ENCODE measurements at places on chromosomes 2 and 18.

DNA sequence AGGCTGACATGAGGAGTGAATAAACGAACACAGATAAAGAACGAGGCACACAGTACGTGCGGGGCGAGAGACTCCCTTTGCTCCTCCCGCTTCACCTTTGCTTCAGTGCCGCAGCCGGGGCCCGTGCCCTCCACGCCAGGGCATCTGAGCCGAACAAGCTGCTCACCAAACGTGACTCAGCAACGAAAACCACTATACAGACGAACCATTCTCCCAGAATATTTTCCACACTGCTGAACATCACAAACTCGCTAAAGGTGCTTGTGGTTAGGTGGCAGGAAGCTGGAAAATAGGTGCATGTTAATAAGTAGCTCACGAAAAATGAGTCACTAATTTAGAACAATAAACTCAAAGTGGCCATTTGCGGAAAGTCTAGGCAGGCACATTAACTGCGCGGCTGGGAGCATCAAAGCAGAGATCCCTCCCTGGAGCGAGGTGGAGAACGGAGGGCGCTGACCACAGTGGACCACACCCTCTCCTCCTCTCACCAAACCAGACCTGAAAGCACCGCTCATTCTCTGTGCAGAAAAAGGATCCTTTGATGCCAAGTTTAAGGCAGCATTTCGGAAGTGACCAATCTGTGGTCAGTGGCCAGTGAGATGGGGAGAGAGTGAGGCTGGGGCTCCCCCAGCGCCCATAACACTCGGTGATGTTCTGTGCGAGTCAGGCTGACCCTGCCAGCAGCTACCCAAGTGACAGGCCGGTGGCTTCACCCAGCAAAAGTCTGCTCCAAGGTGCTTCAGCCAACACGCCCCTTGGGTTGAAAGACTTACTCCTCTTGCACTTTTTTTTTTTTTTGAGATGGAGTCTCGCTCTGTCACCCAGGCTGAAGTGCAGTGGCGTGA lies 153.2 kb downstream of the HDAC4 start:
- DNase-seq: peak; percentile 61

DNA sequence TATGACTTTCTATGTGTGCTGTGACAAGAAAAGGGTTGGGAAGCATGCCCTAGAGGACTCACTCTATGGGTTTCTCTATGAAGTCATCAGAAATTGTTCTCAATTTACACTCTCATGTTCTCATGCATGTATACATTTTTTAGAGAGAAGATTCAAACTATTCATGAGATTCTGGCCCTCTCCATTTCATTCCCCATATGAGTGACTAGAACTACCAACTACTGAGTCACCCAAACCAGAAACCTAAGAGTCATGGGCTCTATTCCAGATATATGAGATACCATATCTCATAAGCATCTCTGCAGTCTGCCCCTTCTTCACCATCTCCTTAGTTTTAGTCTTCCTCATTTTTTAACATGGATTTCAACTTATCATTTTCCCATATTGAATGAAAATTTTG lies 87.7 kb downstream of the EXOC6B start:
- DNase-seq: no peak

- DNase-seq: no peak
These were observed 199.7 kb downstream of the KCNS3 start for GRCh38 chr2:18078216-18078615.

DNA sequence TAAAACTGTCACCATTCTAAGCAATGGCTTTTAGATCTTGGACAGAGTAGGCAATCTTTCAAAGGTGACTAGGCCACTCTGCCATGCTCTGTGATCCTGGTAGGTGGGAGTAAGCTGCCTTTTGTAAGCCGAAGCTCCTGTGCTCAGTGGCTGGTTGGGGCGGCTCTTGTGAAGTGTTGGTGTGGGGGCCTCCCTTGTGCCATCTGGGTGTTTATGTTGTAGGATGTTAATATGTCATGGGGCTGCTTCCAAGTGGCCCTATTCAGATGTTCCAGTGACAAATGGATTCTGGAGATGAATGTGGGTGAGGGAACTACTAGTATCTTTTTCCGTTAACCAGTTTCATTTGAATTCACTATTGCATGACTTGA lies 116.8 kb upstream of the SPRED2 start:
- DNase-seq: peak; percentile 47

DNA sequence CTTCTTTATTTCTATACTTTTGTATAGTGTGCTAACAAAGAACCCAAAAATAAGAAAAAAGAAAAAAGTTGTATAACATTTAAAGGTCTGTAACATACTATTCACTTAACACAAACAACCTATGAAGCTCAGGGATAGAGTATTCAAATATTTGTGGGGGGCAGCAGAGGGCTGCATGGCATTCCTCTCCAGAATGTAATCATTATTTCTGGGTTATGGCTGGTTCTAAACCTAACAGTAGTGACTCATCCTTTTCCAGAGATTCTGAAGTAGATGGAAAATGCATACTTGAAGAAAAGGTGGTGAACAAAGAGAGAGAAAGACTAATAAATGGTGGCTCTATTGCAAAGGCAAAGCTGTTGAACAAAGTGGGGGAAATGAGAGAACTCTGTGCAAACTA lies 249.4 kb downstream of the NRXN1 start:
- no peak for DNase-seq

DNA sequence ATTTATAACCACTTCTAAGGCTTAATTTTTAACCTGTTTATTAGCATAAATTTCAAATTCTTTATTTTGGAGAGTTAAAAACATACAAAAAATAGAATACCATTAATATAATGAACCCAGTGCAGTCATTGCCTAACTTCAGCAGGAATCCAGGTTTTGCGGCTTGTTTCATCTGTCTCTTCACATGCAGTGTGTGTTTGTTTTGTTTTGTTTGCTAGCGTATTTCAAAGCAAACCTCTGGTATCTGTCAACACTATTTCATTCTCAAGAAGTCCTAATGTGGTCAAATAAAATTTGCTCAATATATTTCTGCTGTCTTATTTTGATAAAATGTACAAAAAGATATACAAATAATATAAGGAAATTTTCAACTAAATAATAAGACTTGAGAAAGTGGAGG lies 328.5 kb downstream of the AGPS start:
- DNase-seq: no peak

- no peak for DNase-seq
These were observed 221.5 kb upstream of the SLC35G4 start for GRCh38 chr18:11387880-11388279.

DNA sequence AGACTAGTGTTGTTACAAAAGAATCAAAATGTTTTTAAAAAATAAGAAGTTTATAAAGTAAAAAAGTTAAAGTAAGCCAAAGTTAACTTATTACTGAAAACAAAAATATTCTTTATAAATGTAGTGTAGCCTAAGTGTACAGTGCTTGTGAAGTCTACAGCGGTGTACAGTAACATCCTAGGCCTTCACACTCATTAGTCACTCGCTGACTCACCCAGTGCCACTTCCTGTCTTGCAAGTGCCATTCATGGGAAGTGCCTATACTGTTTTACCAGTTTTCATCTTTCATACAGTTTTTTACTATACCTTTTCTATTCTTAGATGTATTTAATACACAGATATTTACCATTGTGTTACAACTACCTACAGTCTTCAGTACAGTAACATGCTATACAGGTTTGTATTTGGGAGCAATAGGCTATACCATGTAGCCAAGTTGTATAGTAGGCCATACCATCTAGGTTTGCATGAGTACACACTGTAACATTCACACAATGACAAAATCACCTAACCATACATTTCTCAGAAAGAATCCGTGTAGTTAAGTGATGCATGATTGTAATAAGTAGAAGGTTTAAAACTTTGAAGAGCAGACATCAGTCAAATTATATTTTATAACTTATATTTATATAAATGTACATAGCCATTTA lies 13.4 kb downstream of the SERPINB7 start:
- peak; percentile 75 for DNase-seq

GRCh38 chr18:7872569-7872968 lies 305.5 kb downstream of the PTPRM start:
- DNase-seq: no peak
